ENCODE measurements at places on chromosomes 3 and 15.

DNA sequence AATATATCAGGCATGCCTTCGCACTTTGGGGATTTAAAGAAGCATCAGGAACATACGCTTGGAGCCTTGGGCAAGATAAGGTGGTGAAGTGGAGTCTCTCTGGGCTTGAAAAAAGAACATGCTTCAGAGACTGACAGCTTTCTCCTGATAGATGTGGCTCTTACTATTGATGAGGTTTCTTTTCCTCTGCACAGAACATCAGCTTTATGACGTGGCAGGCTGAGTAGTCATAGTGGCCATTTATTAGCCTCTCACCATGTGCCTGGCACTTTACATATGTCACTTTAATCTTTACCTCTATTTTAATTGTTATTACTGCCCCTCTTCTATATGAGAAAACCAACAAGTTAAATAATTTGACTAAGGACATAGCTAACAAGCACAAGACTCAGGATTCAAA is 19.0 kb upstream of the LRRC58 start:
- no peak for DNase-seq

DNA sequence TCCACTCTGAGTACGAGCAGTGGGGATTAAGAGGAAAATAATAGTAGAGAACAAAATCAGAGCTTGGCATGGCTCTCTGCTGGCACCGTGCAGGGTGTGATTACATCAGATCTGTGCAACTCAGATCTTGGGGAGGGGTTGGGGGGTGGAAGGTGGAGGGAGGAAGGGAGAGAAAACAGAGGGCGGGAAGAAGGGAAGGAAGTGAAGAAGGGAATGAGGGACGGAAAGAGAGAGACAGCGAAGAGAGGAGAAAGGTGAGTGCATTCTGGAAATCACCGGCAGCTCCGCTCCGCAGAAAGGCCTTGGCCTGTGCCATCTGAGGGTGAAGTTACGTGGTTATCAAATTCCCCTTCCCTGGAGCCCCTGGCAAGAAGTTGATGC is 31.0 kb upstream of the ADAMTS17 start:
- DNase-seq: no peak

- DNase-seq: peak; percentile 48
Observed at GRCh38 chr3:74599564-74599963, 14.9 kb downstream of the CNTN3 start.

GRCh38 chr3:183564046-183564445 is 8.5 kb upstream of the KLHL6 start:
- no peak for DNase-seq

DNA sequence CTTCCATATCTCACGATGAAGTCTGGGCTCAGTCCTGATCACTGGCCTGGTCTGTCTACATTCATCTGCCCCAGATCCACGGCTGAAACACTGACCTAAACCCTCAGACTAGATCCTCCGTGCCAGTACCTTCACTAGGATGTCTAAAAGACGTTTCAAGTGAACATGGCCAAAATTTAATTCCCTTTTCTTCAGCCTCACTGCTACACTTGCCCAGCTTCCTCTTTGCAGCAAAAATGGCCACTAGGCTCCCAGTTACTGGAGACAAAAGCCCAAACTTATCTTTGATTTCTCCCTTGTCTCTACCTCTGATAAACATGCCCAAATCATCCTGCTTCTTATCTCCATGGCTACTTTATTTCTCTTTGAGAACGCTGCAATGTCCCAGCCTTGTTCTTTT is 1.7 kb downstream of the RASSF1 start:
- DNase-seq: no peak

- no peak for DNase-seq
Observed at GRCh38 chr15:93866948-93867347, 364.4 kb upstream of the MCTP2 start.

DNA sequence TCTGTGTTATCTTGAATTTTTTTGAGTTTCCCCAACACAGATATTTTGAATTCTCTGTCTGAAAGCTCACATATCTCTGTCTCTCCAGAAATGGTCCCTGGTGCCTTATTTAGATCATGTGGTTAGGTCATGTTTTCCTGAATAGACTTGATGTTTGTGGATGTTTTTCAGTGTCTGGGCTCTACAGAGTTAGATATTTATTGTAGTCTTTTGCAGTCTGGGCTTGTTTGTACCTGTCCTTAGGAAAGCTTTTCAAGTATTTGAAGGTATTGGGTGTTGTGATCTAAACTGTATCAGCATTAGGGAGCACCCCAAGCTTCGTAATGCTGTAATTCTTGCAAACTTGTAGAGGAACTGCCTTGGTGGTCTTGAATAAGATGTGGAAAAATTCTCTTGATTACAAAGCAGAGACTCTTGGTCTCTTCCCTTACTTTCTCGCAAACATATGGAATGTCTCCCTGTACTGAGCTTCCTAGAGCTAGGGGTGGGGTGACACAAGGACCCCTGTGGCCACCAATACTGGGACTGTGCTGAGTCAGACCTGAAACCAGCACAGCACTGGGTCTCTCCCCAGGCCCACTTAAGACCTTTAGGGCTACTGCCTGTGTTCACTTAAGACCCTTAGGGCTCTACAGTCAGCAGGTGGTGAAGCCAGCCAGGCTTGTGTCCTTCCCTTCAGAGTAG is 26.5 kb downstream of the TM4SF18 start:
- no peak for DNase-seq
